Fibroblast of skin of right biceps (primary cell): ENCODE measurements at places on chromosomes 7 and 10.

DNA sequence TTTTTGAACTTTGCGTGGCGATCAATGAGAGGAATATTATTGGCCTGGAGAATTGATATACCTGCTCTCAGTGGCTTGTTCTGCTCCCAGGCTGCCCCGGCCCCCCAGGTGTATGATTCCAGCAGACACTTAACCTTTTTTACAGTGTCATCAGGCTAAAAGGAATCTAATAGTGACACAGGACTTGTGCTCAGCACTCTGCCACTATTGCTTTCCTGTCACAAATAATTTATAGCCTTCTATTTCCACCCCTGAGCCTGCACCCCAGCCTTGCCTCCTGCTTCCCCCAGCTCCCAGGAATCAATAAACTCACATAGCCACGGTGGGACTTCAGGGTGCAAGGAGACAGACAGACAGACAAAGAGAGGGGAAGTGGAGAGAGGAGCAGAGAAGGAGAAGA lies 28.3 kb downstream of the PAX2 start:
- DNase-seq = no peak

DNA sequence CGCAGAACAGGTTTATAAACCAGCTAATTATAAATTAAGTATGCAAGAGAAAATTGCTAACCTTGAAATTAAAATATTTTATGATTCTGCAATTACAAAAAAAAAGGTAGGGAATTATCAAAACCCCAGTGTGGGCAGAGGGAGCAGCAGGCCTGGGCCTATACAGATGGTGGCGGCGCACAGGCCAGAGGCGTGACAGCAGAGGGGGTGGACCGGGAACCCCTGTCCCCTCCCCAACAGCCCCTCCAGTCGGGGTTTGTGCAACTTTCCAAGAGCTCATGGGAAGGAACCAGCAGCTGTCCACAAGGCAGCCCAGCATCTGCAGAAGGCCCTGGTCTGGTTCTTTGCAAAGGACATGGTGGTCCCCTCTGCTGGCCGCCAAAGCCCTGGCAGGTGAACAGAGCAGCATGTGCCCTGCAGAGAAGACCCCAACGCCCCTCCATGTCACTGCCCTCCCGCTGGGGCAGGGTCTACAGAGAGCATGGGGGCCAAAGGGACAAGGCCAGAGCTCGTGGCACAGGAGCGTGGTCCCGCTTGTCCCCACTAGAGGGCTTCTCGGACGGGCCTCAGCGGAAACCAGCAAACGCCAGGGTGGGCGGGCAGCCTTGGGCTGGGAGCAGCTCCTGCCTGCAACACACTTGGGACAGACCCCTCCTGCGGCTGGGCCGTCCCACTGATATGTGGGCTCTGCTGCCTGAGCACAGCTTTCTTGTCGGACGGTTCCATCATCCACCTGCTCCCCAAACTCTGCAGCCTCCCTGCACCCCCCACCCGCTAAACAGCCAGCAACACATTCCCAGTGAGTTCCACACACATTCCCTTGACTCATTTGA lies 75.1 kb downstream of the EBF3 start:
- peak; percentile 44 for DNase-seq

GRCh38 chr7:68977385-68978055 lies 620.8 kb upstream of the AUTS2 start:
- DNase-seq = no peak

DNA sequence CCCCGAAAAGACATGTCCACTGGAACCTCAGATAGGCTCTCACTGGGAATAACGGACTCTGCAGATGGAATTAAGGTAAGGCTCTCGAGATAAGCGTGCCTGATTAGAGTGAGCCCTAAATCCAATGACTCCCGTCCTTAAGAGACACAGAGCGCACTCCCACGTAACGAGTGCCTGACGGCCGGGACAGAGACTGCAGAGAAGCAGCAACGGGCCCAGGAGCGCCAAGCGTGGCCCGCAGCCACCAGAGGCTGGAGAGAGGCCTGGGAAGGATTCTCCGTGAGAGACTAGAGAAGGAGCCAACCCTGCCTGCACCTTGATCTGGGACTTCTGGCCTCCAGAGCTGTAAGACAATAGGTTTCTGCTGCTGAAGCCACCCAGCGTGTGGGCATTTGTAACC lies 20.0 kb upstream of the TNRC18 start:
- DNase-seq = no peak

DNA sequence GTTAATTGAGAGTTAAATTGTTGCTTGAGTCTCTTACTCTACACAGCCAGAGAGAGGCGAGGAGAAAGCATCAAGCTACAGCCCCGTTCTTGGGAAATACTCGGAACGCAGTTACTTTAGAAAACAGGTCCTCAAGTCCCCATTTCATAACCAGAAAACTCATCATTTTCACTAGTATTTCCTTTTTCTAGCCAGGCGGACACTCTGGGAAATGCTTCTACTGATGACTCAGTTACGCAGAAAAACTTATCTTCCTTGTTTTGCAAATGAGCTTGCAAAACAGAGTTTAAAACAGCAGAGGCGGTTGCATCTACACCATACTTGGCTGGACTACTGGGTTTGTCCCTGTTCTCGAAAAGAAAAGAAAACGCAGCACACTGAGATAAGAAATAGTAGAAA lies 111.4 kb upstream of the FGFR2 start:
- DNase-seq = no peak

DNA sequence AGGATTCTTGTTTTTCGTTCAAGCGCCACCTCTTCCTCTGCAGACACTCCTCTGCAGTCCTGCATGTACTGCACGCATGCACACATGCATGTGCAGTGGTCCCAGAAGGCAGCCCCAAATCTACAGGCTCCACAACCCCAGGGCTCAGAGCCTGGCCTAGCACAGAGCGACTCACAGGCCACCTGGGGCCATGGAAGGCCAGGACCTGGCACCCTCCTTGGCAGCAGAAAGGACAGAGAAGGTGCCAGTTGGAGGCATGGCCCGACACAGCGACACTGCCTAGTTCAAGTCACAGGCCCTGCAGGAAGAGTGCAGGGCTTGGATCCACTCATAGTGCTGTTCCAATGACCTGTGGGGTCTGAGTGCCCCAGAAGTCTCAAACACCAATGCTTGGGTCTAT lies 48.7 kb upstream of the RET start:
- no peak for DNase-seq

DNA sequence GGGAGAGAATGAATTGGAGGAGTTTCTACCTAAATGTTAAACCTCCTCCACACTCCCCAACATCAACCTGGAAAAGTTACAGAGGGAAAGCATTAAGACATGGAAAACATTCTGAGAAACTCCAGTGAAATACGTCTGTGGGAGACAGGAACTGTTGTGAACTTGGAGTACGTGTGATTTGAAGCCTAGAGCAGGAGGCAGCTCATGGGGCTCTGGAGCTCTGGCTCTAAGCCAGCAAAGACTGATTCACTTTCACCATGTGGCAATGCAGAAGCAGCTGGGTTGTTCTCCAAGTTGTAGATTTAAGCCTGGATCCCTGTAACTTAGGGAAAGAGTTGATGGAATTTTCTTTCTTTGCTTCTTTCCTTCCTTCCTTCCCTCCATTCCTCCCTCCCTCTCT lies 503.2 kb downstream of the NRG3 start:
- peak; percentile 76 for DNase-seq
